ENCODE measurements at places on chromosomes 2 and 18.

- DNase-seq: no peak
Observed at GRCh38 chr2:41764919-41765318, 282.9 kb upstream of the PKDCC start.

DNA sequence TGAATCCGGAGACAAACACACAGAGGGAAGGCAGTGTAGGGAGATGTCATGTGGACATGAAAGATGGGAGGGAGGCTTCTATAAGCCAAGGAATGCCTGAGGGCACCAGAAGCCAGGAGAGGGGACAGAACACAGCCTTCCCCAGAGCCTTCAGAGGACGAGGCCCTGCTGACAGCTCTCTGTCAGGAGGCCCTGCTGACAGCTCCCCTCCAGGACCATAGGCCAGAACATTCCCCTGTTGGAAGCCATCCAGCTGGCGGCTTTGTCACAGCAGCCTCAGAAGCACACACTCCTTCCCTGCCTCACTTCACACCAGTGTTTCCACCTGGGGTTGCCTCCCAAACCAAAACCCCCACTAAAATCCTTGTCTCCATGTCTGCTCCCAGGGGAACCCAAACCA, 171.3 kb upstream of the ID2 start:
- DNase-seq: no peak

GRCh38 chr2:188328419-188328818, 36.7 kb downstream of the GULP1 start:
- no peak for DNase-seq

DNA sequence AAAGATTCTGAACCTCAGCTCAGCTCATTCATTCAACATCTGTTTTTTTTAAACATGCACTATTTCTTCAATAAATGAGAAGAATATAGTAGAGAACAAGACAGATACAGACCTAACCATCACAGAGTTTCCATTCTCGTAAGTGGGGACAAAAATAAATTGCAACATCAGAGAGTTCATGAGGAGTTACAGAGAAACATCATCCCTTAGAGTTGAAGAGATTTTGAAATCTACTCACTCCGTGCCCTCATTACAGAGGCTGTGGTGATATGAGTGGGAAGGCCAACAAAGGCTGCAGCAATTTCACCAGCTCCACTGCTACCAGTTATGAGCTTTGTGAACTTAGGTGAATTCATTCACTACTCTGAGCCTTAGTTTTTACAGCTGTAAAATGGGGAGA, 399.3 kb downstream of the BCL11A start:
- DNase-seq: no peak

DNA sequence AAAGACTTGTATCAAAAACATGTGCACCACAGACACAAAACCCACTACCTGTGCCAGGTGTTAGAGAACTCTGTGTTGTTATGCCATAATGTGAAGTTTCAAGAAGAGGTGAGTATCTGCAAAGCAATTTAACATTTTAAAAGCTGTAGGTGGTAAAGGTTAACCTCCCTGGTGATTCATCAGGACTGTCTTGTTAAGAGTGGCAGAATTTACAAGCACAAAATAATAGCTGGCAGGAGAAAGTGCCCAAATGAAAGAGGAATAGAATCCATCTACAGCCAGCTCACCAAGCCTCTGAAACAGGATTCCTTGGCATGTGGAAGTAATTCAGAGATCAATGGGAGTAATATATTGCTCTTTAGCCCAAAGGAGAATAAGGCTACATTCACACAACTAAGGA, 230.7 kb downstream of the AFF3 start:
- DNase-seq: no peak

DNA sequence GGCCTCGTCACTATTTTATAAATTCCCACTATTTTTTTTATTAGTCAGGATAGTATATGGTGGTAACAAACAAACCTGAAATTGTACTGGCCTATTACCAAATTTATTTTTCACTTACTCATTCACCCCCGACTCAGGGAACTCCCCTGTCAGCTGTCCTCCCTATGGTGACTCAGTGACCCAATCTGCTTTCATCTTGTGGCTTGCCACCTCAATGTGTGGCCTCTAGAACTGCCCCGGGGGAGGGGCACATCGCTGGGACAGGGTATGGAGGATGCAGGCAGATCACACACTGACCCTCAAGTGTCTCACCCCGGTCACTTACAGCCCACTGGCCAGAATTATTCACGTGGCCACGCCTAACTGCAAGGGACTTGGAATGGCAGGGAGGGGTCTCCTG, 71.6 kb downstream of the ACTR2 start:
- no peak for DNase-seq

DNA sequence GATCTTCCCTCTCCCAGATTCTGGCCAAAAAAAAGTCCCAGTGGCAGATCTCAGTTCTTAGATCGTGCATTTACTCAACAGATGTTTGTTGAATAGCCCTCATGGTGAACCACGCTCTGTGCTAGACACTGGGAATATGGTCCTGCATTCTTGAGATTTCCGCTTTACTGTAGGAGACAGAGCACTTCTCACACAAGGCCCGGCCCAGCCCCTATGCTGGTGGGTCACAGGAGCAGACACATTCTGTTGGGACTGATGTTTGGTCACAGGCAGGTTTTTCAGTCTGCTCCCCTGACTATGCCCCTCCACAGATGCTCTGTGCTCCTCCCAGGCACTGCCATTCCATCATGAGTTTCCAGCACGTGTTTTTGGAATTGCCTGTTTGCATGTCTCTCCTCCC, 110.9 kb downstream of the RAPGEF4 start:
- no peak for DNase-seq

DNA sequence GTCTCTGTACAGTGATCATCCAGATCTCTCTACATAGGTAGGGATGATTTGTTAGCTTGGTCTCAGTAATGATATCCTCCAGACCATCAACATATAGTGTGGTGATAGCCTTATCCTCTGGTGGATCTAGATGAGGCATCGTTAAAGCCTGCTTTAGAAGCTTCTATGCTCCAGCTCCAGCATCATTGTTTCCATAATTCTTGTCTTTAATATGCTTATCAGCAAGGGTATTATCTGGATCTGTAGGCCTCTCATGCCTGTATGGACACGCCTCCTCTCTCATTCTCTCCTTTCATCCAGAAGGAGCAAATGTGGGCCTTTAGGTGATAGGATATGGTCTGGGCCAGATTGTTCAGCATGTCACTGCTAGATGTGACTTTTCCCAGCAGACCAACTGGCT, 234.5 kb upstream of the CHST9 start:
- DNase-seq: no peak
